ENCODE measurements at places on chromosomes 3 and 15.

DNA sequence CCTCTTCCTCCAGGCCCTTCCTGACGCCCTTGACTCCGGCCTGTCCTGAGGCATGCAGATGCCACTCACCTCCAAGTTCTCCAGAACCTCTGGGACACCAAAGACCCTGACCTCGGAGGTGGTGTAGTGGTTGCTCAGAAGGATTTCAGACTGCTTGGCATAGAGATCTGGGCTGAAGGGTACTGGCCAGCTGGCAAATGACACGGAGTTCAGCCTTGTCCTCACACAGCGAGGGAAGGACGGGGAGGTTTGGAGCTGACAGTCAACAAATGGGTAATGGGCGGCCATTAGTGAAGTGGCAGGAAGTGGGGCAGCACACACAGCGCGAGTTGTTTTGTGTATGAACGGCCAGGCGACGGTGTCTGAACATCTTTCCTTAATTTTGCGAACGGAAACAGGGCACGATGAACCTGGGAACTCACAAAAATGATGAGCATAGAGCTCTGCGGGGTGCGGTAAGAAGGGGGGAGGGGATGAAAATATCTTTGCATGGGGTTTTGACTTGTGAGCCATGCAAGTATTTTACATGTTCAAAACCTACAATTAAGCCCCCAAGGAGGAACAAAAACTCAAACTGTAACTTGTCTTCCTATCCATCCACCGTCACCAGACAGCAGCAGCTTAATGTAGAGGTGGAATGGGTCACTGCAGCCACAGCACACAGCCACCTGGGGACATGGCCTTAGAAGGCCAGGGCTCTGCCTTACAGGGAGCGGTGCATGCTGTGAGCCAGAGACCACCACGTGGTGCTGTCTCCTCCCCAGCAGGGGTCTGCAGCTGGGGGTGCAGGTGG lies 43.6 kb upstream of the RPL32 start:
- DNase-seq: no peak

- DNase-seq: peak; percentile 45
Measured at GRCh38 chr3:195616681-195617080, 32.9 kb upstream of the APOD start.

GRCh38 chr3:111285184-111285538 lies 213.5 kb downstream of the NECTIN3 start:
- no peak for DNase-seq

DNA sequence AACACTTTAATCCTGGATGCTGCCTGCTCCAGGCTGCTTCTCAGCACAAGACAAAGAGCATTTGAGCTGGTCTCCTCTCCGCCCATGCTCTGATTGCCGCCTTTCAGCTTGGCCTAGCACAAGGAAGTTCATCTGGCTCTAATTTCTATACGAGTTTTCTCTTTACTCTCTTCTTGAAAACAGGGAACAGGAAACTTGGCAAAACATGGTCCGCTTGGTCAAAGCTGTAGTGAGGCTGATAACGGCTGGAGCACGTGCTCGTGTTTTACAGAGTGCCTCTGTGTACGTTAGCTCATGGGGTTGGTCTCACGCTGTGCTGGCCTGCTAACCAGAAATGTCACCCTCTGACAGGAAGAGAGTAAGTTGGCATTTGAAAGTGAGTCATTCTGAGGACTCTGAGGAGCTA lies 19.2 kb downstream of the RARRES1 start:
- peak; percentile 38 for DNase-seq

- DNase-seq: no peak
Measured at GRCh38 chr3:40086890-40087883, 222.3 kb upstream of the EIF1B start.

- DNase-seq: no peak
Measured at GRCh38 chr15:79365765-79366164, 54.9 kb downstream of the TMED3 start.
